Colonic mucosa (tissue), 4 donors: ENCODE measurements at places on chromosomes 2 and 18. TPM values are rescaled to one million over a fixed set of nuclear protein-coding genes. Genes with fewer than 3 reads are reported as not detected.

GLI2 gene
- 2.0 TPM for total RNA-seq

DNA sequence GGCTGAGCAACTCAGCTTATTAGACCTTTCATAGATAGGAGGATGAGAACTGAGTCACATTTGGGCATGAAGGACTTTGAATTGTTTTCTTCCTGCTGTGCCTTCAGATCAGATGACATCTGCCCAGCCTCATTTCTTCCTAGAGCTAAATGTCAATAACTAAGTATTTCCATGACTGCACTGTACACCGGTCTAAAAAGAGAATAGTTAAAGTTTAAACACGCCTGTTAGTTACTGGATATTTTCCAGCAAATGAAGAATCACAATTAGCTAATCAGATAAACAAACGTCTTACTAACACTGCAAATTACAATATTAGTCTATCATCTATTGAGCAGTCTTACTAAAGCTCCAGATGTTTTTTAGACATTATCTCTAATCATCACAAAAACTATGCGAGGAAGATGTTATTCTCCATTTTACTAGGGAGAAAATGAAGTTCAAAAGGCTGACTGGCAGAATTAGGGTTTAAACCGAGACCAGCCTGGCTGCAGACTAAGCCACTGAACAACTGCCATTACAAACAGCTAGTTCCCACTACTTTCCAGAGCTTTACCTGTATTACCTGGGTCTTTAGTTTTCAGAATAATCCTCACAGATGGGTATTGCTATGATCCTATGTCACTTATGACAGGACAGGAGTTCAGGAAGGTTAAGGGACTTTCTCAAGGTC lies 69.4 kb upstream of the ZNF397 start:
- no peaks in the 10 kb centered on the region for H3K36me3 ChIP-seq
- H3K27me3 ChIP-seq, result no peaks in the 10 kb centered on the region
- H3K27ac ChIP-seq, result no peak overlapping the region
- no peak overlapping the region for H3K4me3 ChIP-seq
- no peaks in the 10 kb centered on the region for H3K4me1 ChIP-seq

ANKRD62 gene
- 0.19 TPM for total RNA-seq

DNA sequence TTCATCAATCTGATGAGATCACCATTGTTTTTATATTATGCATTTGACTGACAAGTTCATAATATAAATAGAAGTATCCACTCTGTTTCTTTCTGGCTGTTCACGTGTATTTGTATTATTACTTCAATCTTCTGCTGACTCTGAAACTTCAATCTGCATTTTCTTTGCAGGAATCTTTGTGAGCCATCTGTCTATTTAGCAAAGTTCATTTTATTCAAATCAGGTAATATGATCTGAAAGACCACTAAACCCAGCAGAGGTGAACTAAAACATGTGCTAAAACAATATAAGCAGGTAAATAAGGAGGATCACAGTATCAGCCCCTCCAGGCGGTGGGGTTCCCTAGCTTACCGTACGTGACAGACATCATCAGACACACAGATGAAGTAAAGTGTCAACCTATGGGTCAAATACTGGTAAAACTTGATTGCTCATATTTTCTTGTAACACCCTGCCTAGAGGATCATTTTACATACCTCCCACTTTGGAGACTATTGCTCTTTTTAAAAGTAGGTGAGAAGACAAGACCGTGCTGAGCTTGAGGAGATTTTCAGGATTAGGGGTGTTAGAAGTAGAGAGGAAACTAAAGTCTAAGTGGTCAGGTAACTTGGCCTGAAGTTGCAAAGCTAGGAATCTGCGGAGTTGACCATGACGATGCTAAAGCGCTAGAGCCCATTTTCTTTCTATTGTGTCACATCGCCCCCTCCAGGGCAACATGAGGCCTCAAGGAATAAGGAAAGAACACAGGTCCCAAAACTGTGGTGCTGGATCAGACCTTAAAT lies 9.0 kb downstream of the DTNB start:
- no peaks in the 10 kb centered on the region for H3K4me1 ChIP-seq
- peak; percentile 64 for DNase-seq
- no peak overlapping the region for H3K4me3 ChIP-seq
- H3K27ac ChIP-seq, result no peak overlapping the region

GRCh38 chr2:53782676-53783075 lies 4.1 kb downstream of the ASB3 start:
- no peak overlapping the region for H3K27ac ChIP-seq
- no peaks in the 10 kb centered on the region for H3K4me1 ChIP-seq
- H3K4me3 ChIP-seq, result no peak overlapping the region
- no peaks in the 10 kb centered on the region for H3K36me3 ChIP-seq

DNA sequence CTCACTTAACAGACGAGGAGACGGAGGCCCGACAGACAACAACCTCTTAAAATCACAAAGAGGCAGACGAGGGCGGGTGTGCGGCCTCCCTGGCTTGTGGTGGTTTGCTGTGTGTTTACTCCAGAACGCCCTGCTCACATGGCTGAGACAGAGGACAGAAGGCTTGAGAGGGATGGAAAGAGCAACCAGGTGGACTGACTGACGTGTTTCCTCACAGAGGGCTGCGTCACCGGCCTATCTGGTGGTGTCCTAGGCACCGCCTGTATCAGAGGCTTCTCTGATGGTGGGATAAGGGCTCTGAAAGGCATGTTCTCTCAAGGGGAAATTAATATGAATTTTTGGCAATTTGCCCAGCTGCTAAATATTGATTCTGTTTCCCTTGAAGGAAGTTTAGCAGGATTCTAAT lies 47.0 kb upstream of the RALBP1 start:
- no peak overlapping the region for H3K4me3 ChIP-seq
- H3K27me3 ChIP-seq, result no peaks in the 10 kb centered on the region
- no peak overlapping the region for H3K27ac ChIP-seq
- H3K4me1 ChIP-seq, result no peaks in the 10 kb centered on the region
- no peak for DNase-seq

DNA sequence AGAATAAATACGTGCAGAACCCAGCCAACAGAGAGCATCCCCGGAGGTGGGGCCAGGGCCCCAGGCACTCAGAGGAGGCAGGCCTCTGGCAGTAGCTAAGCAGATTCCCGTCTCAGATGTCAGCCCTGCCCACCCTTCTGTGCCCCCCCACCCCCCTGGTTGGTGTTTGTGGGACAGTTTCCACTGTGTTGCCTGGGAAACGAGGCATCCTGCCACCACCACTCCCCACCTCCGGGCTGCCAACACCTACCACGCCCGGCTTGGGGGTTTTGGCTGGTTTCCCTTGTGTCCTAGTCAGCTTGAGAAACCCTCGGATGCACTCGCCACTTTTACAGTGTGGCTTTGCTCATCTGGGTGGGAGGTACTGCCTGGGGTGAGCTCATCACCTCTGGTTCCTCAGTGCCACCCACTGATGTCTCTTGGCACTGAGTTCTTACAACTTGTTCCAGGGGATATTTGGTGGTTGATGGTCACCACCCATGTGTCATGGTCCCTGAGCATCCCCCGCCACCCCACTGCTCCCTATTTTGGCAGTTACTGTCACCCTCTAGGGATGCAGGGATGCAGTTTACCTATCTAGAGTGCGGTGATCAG lies 72.4 kb upstream of the YWHAQ start:
- no peak overlapping the region for H3K27ac ChIP-seq
- no peaks in the 10 kb centered on the region for H3K27me3 ChIP-seq
- peak; percentile 26 for DNase-seq
- H3K4me3 ChIP-seq, result no peak overlapping the region

GAREM1 gene
- total RNA-seq, result 20.1 TPM

- peak overlapping the region; percentile 53 for H3K27ac ChIP-seq
- no peaks in the 10 kb centered on the region for H3K27me3 ChIP-seq
- peaks cover 17% of the 10 kb centered on the region for H3K4me1 ChIP-seq
- no peak overlapping the region for H3K4me3 ChIP-seq
- no peaks in the 10 kb centered on the region for H3K36me3 ChIP-seq
These were observed 20.8 kb downstream of the CRIM1 start for GRCh38 chr2:36376319-36376765.

HSPE1 gene
- 101 TPM for total RNA-seq

- H3K4me3 ChIP-seq, result no peak overlapping the region
- no peaks in the 10 kb centered on the region for H3K36me3 ChIP-seq
- no peaks in the 10 kb centered on the region for H3K27me3 ChIP-seq
- no peak overlapping the region for H3K27ac ChIP-seq
These were observed 564.0 kb downstream of the TNS1 start for GRCh38 chr2:217438821-217439220.

LIMS2 gene
- 6.6 TPM for total RNA-seq

DNA sequence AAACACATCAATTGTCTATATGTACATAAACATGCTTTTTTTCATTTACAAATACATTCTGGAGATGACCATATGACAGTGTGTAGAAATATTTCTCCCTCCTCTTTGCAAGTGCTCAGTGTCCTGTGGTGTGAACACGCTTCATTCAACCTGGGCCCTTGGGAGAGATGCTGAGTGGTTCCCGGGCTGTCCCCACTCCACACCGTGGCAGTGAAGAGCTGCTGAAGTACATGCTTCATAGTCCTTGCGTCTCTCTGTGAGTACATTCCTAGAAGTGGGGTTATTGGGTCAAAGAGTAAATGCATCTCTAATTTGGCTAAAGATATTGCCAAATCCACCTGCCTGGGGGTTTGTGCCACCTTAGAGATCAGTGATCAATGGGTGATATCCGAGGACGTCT lies 6.5 kb upstream of the GPR35 start:
- H3K27me3 ChIP-seq, result no peaks in the 10 kb centered on the region
- H3K27ac ChIP-seq, result no peak overlapping the region
- no peak for DNase-seq
- H3K36me3 ChIP-seq, result no peaks in the 10 kb centered on the region
- H3K4me1 ChIP-seq, result no peaks in the 10 kb centered on the region

DNA sequence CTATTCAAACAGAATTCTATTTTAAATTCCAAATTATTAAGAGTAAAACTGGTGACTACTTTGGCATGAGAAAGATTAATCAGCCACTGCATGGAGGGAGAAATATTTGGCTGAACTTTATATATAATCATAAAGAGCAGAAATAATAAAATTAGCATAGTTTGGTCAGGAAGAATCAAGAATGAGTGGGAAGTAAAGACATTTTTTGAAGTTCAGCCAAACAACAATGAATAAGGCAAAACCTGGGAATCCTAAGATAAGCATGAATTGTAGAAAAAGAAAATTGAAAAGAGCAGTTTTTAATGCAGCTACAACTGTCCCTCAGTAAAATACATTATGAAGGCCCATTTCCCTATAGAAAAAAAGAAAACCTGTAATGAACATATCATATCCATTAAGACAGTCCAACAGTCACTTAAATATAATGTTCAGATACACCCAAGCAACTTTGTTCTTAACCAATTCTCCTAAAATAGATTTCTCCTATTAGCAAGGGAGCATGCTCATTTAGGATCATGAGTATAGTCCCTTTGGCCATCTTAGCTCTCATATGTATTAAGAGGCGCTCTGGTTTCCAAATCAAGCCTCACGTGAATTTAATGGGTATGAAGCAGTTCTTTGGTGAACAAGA lies 6.5 kb downstream of the TMEM17 start:
- H3K27ac ChIP-seq, result no peak overlapping the region
- no peaks in the 10 kb centered on the region for H3K27me3 ChIP-seq
- H3K36me3 ChIP-seq, result no peaks in the 10 kb centered on the region
- no peaks in the 10 kb centered on the region for H3K4me1 ChIP-seq
- no peak overlapping the region for H3K4me3 ChIP-seq

CRYGD gene
- not detected for total RNA-seq
